ENCODE measurements at places on chromosomes 16 and 17. TPM values are rescaled to one million over a fixed set of nuclear protein-coding genes. Genes with fewer than 3 reads are reported as not detected.

ARHGAP23 gene
- 10.6 TPM for total RNA-seq

TBC1D3H gene
- not detected for total RNA-seq

MSRB1 gene
- 25.7 TPM for total RNA-seq

DNA sequence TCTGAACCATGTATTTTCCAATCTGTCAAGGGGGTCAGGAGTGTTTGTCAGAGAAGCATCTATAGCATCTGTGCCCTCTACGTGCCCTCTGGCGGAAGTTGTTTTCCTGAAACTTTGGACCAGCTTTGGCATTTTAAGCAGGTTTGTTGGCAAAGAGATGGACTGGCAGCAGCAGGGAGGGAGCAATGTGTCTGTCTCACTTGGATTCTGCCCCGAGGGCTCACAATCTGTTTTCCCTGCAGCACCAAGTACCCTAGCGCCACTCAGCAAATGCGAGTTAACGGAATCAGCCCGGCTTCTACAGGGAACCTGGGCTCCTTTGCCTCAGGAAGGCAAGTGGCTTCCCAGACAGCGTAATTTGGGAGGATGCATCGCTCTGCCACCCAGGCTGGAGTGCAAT is 17.4 kb downstream of the DUSP14 start:
- DNase-seq, result no peak

DNA sequence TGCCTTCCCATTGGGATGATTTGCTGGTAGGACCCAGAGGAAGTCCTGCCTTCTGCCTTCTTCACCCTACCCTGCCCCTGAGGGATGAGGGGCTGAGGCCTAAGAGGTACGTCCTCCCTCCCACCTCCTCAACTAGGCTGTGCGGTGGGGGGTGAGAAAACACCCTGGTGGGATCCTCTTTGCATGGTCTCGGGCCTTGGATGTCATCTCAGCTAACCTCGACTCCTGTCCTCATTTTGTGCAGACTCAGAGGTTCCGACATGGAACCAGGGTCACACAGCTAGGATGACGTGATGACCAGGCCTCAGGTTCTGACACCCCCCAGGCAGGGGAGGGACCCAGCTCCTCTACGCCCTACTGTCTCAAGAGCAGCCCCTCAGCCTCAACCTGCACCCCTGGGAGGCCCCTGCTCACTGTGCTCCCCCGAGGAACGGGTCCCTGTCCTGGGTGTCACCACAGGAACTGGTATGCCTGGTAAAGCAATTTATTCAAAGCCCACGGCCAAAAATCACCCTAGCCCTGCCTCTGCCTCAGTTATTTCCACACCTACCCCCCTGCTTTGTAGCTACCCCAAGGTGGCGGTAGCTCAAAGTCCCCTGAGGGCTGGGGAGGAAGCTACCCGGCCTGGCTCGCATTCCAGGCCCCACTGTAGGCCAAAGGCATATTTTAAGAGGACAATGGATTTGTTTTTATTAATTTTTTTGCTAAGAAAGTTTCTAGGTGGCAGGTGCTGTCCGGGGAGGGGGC is 17.5 kb downstream of the UNC13D start:
- DNase-seq, result no peak

GRCh38 chr16:50868577-50868976 is 126.7 kb downstream of the CYLD start:
- no peak for DNase-seq

GRCh38 chr17:17666111-17666714 is 15.0 kb upstream of the RAI1 start:
- DNase-seq, result peak; percentile 77

DNA sequence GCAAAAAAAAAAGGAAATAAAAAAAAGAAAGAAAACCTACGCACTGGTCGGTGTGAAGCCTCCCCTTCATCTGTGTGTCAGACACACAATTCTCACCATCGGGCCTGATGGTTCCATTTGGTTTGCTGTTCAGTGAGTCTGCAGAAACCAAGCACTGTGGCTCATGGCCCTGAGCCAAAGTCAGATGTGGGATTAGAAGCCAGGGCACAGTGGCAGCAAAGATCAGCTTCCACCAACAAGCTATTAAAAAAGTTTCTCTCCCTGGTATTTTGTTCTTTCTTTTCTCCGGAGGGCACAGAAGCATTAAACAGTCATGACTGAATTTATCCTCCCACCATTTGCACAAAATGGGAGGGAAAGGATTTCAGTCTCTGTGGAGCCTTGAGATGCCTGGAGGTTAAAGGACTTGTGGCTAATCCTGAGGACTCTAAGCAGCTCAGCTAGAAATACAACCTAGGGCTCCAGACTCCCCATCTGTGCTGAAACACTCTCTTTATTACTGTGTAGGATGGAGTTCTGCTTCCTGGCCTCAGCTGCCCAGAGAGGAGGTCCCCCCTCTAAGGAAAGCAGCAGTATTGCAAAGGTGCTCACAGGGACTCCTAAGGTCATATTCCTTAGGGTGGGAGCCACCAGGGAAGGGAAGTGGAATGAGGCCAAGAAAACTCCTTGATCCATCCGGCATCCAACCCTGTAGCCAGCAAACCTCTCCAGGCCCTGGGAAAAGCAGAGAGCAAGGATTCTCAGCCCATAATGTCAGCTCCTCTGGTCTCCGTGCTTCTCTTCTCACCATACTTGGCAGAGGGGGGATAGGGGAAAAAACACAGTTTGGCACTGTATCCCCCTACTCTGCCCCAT is 28.2 kb downstream of the SLC39A11 start:
- no peak for DNase-seq

DNA sequence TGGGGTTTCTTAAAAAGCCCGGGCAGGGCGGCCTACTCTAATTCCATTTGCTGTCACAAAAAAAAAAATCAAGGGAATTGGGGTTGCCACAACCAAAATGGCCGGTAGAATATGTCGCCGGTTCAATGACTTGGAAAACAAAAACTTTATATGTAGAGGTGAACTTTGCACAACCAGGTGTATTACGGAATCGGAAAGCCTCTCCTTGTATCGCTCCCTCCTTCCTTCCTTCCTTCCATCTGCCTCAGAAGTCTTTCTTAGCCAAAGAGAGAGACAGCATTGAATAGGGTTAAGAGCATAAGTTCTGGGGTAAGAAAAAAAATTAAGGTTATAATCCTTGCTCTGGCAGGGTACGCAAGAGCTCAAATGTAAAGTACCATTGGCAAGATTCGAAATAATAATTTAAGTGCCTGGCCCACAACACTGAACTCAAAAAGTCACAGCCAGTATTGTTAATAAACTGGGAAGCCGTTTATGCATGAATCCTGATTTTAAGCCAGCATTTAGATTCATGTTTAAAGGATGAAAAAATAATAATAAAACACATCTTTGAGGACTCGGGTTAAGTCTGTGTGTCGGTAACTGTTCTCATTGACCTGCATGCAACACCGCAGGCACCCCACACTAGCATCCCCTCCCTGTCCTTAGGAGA is 522 bp upstream of the GLG1 start:
- DNase-seq, result no peak

Measured in PC-3 (cell line).